ENCODE measurements at places on chromosomes 7 and 10.

DNA sequence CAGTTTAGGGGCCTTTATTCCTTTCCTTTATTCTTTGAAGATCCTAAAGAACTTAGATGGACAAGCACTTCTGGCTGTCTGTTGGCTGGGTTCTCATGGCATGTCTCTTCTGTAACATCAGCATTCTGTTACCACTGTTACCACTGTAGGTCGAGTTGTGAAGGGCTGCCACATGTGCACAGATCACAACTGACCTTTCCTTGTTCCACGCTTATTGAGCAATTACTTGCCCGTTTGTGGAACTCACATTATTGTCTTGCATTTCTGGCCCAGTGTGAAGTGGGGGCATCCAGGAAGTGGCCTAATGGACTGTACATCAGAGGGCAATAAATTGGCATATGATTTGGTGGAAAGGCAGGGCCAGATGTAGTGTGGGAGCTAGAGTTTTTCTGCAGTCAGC lies 23.7 kb downstream of the GBF1 start:
- no peak for DNase-seq

DNA sequence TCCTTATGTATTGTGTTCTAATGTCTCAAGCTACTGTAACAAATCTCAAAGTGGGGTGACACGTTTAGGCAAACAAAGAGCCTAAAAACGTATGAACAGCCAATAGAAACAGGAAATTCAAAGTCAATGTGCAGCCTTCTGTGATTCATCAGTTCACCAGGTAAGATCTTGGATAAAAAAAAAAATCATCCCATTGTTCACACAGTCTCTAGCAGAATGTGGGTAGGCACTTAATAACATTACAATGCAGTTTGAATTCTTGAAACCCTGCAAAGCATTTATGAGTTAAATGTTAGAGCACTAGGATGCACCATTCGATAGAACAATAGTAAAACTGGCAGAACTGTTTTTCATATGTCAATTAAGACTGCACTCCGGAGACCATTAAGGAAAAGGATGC lies 88.2 kb upstream of the HDAC9 start:
- DNase-seq: no peak

DNA sequence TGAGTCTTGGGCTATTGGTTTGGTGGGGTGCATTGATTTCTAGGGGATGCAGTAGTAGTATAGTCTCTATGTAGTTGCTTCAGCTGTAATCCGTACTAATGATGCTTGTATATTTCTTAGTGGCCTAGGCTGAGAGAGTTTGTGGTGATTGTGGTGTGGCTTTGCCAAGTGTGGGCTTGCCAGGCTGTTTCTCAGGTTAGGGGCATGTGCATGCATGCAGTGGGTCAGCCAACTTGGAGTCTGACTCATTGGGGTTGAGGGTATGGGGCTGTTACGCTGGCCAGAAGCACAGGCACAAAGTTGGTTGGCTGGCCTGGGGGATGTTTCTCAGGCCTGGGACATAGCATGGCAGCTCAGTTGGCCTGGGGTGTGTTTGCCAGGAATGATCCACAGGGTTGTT lies 25.7 kb upstream of the PLA2G12B start:
- DNase-seq: no peak

DNA sequence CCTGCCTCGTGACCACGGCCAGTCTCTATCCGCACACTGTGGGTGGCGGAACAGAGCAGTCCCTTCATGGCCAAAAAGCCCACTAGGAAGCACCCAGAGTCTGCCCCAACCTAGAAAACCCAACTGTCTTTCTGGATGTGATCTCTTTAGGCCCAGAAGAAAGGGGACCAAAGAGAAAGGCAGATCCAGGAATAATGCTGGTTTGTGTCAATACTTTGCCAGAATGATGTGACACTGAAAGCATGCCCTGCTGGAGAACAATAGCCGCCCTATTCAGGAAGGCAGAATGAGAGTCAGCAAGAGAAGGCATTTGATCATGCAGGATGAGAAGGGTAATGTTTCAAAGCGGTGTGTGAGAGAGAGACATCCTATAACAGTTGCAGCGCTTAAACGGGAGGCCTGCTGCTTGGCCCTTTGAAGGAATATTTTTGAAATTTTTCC lies 274.7 kb downstream of the USP6NL start:
- no peak for DNase-seq

DNA sequence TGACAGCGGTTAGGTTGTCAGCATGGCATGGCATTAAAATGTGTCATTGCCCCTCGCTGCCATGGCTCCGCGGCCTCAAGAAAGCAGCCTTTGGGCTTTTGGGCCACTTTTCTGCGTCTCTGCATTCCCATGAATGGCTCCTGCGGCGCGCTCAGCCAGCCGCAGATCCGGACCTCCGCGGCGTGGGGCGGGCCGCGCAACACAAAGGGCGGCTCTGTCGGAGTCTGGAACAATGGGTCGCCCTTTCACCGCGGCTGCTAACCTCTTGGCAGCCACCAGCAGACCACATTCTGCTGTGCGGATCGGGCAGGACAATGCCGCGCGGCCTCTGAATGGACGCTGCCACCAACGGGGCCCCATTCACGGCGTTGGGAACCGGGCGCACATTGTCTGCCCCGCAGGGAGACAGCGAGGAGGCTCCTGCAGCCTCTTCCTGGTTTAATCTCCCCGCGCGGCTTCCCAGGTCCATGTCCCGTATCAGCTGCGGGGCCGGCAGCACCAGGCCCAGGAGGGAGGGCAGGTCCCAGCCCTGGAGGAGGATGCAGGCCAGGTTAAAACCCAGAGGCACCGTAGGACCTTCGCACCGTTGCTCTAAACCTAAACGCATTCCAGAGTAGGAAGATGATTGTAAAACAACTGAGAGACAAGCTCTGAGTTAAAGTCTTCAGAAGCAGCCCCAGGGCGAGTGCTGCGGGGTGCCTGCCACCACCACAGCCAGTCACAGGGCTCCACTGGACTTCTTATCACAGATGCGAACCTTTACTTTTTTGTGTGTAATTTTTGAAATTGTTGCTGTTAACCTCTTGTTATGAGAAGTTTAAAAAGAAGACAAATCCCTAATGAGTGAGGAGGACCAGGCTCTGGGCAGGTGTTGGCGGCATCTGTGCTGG lies 71.6 kb downstream of the NKX6-2 start:
- DNase-seq: no peak

- DNase-seq: no peak
These were observed 137.0 kb downstream of the NRF1 start for GRCh38 chr7:129748356-129749109.

GRCh38 chr10:24249829-24250415 lies 41.0 kb downstream of the KIAA1217 start:
- no peak for DNase-seq
